Frontal cortex (tissue), 4 donors: ENCODE measurements at places on chromosomes 7 and 10.

- DNase-seq: no peak
Observed at GRCh38 chr10:79268161-79268601, 79.1 kb upstream of the PPIF start.

DNA sequence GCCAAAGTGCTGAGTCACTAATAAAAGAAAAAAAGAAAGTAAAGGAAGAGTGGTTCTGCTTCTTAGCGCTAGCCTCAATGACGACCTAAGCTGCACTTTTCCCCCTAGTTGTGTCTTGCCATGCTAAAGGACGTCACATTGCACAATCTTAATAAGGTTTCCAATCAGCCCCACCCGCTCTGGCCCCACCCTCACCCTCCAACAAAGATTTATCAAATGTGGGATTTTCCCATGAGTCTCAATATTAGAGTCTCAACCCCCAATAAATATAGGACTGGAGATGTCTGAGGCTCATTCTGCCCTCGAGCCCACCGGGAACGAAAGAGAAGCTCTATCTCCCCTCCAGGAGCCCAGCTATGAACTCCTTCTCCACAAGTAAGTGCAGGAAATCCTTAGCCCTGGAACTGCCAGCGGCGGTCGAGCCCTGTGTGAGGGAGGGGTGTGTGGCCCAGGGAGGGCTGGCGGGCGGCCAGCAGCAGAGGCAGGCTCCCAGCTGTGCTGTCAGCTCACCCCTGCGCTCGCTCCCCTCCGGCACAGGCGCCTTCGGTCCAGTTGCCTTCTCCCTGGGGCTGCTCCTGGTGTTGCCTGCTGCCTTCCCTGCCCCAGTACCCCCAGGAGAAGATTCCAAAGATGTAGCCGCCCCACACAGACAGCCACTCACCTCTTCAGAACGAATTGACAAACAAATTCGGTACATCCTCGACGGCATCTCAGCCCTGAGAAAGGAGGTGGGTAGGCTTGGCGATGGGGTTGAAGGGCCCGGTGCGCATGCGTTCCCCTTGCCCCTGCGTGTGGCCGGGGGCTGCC, at the start of gene IL6:
Gene IL6, plus strand, starts transcription at position 294 of the 807 bp plus-strand sequence. Its CDS starts 63 bp downstream, at position 357.
- DNase-seq: peak; percentile 48

DNA sequence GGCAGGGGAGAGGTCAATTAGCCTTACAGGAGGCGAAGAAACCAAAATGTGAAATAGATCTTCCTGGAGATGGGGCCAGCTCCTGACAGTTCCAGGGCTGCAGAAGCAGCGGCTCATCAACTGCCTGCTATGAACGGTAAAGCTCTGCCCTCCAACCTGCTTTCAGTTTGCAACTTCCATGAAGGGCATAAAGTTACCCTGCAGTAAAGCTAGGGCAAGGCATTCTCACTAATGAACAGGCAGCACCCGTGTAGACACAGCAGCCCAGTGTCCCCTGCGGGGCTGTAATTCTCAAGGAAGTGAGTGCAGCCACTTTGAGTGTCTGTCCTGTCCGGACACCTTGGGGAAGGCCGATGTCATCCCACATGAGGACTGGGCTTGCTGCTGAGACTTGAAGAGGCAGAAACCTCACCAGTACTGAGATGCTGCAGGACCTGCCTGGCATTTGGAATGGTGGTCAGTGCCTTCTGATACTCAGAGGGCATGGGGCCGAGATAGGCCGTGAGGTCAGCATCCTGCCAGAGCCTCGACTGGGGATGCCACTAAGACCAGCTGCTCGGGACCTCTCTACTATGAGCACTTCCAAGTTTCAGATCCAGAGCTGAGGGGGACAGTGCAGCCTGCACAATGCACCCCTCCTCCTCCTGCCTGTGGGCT, 26.1 kb upstream of the C10orf53 start:
- no peak for DNase-seq

DNA sequence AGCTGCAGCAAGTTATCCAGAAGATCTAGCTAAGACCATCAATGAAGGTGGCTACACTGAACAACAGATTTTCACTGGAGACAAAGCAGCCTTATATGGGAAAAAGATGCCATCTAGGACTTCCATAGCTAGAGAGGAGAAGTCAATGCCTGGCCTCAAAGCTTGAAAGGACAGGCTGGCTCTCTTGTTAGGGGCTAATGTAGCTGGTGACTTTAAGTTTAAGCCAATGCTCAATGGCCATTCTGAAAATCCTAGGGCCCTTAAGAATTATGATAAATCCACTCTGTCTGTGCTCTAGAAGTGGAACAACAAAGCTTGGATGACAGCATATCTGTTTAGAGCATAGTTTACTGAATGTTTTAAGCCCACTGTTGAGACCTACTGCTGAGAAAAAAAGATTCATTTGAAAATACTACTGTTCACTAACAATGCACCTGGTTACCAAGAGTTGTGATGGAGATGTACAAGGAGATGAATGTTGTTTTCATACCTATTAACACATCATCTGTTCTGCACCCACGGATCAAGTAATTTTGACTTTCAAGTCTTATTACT, 13.6 kb upstream of the ADAMTS14 start:
- no peak for DNase-seq

DNA sequence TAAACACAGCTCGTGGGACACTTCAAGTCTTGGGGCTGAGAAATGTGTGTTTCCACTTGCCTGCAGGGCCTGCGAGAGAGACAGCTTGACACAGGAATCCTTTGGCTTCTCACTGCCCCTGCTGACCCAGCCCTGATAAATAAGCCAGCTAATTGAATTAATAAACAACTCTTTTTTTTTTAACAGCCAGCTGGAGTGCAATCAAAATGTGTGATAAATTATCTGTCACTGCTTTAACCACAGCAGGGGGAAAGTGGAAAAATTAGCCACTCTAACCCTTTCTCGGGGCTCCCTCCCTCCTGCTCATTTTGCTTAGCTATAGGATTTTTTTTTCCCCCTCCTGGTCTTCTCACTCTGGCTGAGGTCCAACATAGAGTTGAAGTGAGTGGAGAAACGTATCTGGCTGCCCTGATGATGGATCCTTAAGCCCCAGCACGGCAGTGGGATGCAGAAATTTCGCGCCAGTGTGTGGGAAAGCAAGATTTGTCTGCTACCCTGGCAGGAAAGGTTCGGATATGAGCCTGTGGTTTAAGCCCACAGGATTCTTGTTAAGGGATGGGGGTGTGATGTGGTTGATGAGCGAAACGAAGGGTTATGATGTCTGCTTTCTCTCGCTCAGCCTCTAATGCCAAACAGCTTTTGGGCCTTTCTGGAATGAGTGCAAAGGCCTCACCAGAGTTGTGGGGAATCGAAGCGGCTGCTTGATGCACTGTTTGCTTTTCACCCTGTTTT, 173.8 kb downstream of the TRIL start:
- no peak for DNase-seq

- DNase-seq: no peak
Observed at GRCh38 chr7:17486835-17487234, 188.4 kb downstream of the AHR start.

- no peak for DNase-seq
Observed at GRCh38 chr7:38975944-38976392, 1.7 kb upstream of the POU6F2 start.

DNA sequence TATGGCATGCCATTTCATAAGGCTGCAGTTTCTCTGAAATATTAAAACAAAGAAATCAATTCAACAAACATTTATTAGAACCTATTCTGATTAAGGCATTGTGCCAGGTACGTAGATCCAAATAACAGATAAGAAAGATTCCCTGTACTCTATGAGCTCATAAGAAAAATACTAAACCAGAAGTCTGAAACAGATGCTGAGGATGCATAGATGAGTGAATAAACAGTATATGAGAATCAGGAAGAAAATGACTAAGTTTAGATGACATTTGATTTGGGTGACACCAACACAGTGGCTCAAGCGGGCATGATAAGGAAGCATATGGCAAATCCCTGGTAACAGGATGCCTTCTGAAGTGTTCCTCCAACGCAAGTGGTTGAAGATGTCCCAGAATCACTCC, 477.2 kb downstream of the PARD3 start:
- no peak for DNase-seq

GRCh38 chr10:64156166-64156565, 635.0 kb downstream of the REEP3 start:
- no peak for DNase-seq
